ENCODE measurements at places on chromosomes 4 and X.

- DNase-seq, result no peak
Measured at GRCh38 chr4:61277785-61278760, 77.9 kb downstream of the ADGRL3 start.

- peak; percentile 9 for DNase-seq
Measured at GRCh38 chrX:115939070-115939469, 231.5 kb upstream of the AGTR2 start.

DNA sequence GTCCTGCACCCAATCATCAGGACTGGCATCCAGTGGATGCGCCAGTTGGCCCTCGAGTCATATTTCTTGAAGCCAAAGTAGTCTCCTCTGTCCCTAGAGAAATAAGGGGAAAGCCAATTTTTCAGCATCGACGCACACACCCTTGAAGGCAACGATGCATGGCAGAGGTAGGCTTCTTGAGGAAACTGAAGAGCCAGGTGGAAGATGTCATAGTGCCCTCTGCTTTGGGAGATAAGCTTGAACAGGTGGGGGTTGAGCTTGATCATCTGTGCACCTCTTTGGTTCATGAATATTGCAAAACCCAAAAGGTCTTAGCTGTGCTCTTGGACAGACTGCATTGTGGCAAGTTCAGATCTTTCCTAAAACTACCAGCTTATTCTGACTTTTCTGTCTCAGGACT, 34.6 kb upstream of the WDR1 start:
- DNase-seq, result no peak

DNA sequence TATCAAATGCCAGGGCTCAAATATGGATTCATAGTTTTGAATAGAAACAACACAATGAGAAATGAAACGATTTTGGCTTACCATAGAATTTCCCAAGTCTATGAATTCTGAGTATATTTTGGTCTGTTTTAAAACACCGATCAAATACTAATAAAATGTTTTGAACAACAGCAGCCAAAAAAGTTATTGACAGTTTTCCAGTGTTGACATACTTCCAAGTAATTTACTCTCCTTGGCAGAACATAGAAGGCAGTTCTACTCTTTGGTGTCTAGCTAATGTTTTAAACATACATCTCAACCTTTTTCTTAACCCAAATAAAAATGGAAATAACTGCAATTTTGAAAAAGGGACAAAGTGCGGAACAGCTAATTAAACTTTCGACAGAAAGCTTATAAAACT, 1419.8 kb downstream of the ADGRL3 start:
- no peak for DNase-seq

DNA sequence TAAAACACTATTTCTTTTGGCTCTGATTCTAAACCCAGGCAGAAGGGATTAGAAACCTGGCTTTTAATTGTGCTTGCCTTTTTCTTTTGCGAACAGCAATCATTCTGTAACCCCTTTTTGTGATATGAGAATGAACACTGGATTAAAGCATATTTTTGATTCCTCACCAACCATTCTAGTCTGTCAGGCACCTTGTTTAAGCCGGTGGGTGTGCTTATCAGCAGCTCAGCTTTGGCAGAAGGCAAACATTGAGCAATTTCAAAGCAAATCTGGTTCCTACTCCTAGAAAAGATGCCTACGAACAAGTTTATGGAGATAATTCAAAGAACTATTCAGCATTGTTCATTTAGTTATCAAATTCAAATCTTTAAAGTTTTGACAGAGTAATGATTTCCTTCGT, 265.1 kb upstream of the FAM241A start:
- DNase-seq, result no peak
